ENCODE measurements at places on chromosomes 6 and 20.

DNA sequence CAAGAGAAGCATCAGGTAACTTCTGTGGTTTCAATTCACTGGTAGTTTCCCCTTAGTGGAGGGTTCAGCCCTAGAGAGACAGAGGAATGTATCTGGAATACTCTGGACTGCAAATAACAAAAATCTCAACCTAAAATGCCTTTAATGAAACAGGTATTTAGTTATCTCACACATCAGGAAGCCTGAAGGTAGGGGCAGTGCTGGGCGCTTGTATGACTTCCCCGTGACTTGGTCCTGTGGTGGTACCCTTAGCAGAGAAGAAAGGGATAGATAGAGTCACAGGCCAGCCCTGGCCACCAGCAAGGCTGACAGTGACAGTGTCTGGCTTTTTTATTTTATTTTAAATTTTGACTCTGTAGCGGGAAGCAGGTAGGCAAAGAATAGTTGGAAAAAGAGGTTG is 14.9 kb downstream of the LRRC1 start:
- no peak for DNase-seq

DNA sequence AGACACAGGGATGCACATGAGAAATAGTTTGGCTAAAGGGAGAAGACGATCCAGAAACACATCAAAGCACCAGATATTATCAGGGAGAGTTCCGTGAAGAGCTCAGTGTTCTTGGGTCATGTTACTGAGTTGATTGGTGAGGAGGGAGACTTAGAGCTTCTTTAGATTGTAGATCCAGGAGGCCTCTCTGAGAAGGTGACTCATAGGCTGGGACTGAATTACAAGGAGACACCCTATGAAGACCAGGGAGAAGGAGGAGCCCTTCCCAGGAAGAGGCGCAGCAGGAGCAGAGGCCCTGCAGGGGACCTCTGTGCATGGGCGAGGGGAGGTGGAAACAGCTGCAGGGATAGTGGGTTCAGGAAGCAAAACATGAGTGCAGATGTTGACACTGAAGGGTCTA is 196.5 kb downstream of the SLC24A3 start:
- DNase-seq = no peak

DNA sequence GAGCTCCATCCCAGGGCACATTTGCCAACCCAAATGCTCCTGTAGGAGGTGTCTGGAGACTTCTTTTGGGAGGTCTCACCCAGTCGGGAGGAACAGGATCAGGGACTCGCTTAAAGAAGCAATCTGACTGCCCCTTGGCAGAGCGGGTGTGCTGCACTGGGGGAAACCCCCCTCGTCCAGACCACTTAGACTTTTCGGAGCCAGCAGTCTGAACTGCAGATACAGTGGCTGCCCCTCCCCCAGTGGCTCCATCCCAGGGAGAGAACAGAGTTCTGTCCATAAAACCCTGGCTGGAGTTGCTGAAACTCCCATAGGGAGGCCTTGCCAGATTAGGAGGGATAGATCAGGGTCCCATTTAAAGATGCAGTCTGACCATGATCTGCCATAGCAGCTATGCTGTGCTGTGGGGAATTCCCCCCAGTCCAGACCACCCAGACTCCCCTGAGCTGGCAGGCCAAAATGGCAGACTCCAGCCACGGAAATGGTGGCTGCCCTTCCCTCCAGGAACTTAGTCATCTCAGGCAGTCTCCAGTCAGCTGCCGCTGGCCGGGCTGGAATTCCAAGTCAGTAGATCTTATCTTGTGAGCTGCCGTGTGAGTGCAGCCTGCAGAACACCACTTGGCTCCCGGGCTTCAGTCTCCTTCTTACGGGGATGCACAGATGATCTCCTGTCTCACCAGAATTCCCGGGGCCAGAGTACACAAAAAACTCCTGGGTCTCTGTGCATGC is 278.1 kb upstream of the SASH1 start:
- no peak for DNase-seq

DNA sequence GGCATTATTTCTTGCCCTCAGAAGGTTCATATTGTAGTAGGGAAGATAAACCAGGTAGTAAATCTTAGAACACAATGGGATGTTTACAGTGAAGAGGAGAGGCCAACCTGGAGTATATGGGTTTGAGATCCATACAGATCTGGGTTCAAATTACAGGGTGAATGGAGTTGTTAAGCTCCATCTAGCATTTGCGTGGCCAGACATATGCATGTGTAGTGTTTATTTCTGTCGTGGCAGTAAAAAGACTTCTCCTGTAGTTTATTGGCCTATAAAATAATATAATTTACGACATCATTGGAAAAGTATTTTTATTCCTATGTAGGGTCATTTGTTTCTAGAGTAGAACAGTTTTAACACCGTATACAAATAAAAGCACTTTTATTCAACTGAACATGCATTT is 25.2 kb upstream of the TULP4 start:
- no peak for DNase-seq

DNA sequence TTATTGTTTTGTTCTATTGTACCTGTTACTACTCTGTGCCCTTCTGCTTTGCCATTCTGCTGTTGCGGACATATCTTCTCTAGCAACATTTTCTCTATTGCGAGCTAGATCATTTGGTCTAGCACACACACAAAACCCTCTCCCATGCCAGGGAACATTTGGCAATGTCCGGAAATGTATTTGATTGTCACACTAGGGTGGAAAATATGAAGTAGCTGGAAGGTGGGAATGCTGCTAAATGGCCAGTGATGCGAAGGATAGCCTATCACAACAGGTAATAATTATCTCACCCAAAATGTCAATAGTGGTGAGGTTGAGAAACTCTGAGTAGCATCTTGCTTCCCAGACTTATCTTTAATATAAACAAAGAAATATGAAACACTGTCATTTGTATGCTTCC is 331.9 kb downstream of the HTR1B start:
- no peak for DNase-seq

DNA sequence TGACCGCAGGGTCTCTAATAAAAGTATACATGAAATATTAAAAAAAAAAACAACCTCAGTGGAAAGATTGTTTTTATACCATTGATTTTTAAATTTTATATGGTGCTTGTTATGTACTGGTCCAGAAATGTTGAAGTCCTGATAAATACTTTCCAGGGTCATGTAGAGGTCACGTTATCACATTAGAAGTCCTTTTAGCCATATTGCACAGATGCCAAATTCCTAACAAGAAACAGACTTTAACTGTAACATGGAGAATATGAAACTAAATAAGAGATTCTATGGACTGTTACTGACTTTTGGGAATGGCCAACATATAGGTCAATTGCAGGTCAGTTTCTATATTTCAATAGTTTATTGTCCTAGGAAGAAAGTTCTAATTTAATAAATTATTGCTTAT is 89.0 kb downstream of the ADGRB3 start:
- no peak for DNase-seq

- DNase-seq = no peak
Measured at GRCh38 chr6:23371132-23371915, 754.7 kb upstream of the NRSN1 start.

GRCh38 chr6:4349323-4349722 is 213.9 kb upstream of the ECI2 start:
- DNase-seq = no peak

- DNase-seq = no peak
Measured at GRCh38 chr20:54643761-54644160, 168.4 kb downstream of the DOK5 start.

GRCh38 chr20:5215672-5216304 is 89.0 kb downstream of the CDS2 start:
- no peak for DNase-seq

DNA sequence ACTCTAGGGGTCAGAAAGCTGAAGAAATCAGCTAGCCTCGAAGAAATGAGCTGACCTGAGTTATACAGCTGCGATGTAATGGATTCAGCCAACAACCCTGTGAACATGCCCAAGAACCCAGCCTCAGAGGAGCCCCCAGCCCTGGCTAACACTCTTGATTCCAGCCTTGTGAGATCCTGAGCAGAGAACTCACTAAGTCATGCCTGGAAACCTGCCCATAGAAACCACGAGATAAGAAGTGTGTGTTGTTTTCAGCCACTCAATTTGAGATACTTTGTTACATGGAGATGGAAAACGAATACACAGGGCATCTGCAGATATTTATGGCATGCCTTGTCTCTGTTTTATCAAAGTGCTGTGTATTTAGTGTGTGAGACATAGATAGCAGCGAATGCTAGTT is 265.2 kb downstream of the QKI start:
- no peak for DNase-seq

- DNase-seq = no peak
Measured at GRCh38 chr20:55579802-55580201, 425.5 kb downstream of the CBLN4 start.

DNA sequence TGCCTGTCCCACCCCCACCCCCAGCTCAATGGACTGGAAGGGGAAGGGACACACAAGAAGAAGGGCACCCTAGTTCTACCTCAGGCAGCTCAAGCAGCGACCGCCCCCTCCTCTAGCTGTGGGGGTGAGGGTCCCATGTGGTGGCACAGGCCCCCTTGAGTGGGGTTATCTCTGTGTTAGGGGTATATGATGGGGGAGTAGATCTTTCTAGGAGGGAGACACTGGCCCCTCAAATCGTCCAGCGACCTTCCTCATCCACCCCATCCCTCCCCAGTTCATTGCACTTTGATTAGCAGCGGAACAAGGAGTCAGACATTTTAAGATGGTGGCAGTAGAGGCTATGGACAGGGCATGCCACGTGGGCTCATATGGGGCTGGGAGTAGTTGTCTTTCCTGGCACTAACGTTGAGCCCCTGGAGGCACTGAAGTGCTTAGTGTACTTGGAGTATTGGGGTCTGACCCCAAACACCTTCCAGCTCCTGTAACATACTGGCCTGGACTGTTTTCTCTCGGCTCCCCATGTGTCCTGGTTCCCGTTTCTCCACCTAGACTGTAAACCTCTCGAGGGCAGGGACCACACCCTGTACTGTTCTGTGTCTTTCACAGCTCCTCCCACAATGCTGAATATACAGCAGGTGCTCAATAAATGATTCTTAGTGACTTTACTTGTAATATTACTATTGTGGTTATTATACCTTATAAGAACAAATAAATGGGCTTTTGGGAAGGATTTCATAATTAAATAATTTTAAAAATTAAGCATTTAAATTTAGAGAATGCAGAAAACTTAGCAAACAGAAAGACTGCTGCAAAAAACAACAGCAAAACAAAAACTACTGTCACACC is 8.4 kb downstream of the CDKN1A start:
- no peak for DNase-seq

GRCh38 chr20:1423625-1424106 is 30.8 kb upstream of the FKBP1A start:
- peak; percentile 17 for DNase-seq

GRCh38 chr20:3654326-3655130 is 8.7 kb downstream of the GFRA4 start:
- DNase-seq = no peak

GRCh38 chr20:58407966-58408557 is 19.0 kb downstream of the VAPB start:
- DNase-seq = peak; percentile 45

- peak; percentile 50 for DNase-seq
Measured at GRCh38 chr6:43269273-43270007, 26.2 kb downstream of the TTBK1 start.

- no peak for DNase-seq
Measured at GRCh38 chr20:41141153-41141815, 3.9 kb downstream of the PLCG1 start.

GRCh38 chr20:33489495-33490022 is 337 bp upstream of the CBFA2T2 start:
- peak; percentile 99 for DNase-seq

- DNase-seq = peak; percentile 27
Measured at GRCh38 chr6:46781478-46782378, 11.5 kb upstream of the MEP1A start.

DNA sequence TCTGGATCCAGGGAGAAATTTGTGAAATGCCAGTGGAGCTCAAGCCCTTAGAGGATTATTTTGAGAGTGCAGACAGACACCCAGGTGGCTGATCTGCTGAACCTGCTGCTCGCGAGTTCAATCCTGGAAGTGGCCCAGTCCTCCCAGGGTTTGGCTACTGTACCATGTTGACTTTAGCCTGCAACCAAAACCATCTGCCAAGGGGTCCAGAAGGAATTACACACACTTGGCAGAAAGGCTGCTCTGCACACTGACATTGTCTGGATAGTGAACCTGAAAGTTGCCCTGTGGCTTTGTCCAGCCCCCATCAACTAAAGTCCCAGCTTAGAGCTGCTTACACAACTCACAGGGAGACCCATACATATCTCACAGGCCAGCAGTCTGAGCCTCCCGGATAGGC is 21.6 kb upstream of the PI3 start:
- DNase-seq = no peak

DNA sequence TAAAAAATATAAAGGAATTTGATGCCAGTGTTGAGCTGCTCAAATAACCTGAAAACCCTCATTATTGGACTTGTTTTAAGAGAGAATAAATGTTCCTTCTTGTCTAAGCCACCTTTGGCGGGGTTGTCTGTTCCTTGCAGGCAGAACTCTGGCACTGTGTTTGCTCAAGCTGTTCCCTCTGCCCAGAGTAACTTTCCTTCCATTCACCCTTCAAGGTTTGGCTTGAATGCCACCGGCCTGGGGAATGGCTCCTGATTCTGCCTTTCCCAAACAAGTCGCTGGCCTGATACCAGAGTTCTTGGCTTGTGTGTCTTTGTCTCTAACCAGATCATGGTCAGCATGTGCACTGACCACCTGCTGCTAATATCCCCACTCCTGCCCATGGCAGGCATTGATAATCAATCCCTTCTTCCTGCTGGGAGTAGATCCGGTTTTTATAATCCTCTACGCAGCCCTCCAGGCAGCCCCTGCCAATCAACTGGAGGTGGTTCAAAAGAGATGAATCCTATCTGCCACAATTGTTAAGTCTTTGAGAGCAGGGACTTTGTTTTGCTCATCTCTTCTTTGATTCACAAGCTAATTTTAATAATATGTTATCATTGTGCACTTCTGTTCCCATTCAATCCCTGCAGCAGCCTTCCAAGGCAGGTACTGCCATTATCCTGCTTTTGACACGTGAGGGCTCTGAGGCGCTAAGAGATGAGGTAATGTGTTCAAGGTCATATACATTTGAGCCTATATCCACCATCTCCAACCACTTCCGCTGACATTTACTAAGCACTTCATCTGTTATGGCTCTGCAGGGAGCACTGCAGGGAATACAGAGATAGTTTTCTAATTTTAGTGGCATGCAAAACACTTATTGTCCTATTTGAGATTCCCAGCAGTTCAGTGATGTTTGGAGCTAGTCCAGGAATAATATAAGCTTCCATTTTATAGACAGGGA is 3.1 kb upstream of the CCM2L start:
- DNase-seq = no peak

DNA sequence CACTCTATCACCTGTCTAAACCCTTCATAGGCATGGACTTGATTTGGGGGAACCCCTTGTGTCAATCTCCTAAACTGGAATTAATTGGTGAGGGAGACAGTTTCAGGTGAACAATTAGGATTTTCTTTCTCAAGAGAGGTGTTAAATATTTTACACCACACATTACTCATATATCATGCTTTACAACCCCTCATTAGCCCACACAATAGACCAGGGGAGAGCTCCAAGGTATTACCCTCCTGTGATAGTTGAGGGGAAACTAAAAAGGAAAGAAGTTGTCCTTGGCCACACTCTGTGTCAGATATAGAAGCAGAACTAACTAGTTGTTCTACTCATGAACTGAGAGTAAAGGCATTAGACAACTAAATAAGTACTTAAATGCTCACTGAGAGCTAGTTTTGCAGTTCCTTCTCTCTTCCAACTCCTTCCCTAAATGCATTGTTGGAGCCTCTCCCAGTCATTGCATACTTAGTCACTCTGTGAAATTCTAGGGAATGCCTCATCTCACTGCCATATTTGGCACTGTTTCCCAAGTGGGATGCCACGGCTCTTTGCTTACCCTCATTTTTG is 183.7 kb upstream of the CEP162 start:
- no peak for DNase-seq

- DNase-seq = no peak
Measured at GRCh38 chr6:79042799-79043126, 35.3 kb downstream of the PHIP start.

- DNase-seq = no peak
Measured at GRCh38 chr6:147951726-147952125, 390.9 kb upstream of the SASH1 start.

Data from activated T-cell treated with anti-CD3 and anti-CD28 coated beads, Interleukin-2, amount 50 U/mL, for 72 hours (primary cell).